ENCODE measurements at places on chromosomes 5 and 9.

GRCh38 chr5:38782180-38782835 is 63.5 kb upstream of the OSMR start:
- no peak for DNase-seq

GRCh38 chr5:169656125-169656901 is 19.2 kb downstream of the DOCK2 start:
- DNase-seq, result no peak

- DNase-seq, result no peak
These were observed 898.0 kb upstream of the C9orf72 start for GRCh38 chr9:28471261-28471660.

DNA sequence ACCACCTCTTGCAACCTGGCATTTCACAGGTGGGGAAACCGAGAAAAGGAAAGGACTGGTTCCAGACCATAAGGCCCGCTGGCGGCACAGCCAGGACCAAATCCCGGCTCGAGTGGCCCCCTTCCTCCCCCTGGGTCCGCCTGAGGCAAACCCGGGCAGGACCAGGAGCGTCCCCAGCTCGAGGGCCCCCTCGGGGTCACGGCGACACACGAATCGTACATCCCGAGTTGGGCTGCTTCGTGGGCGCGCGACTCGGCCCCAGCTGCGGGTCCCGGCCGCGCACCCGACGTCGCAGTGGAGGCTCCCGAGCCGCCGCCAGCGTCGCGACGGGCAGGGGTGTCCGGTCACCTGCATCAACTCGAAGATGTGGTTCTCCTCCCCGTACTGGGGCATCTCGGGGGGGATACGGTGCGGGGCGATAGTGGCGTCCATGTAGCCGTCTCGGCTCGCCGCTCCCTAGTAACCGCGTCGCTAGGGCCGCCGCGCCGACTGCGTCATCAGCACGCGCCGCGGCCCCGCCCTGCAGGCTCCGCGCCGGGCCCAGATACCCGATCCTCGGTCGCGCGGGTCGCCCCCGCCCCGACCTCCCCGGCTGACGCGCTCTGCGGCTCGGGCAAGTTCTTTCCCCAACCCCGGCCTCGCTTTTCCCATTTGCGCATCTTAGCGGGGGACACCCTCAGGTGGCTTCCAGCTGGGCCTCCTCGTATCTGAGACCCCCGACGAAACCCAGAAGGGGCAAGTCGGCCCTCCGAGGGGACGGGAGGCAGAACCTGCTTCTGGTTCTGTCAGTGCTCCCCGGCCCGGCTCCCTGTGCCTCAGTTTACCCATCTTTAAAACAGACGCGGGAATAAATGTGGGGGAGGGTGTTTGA is at the start of gene AK8:
AK8 (minus strand) TSS at position 461 of the 871 bp plus-strand sequence; CDS start at position 432, 29 bp downstream.
- peak; percentile 85 for DNase-seq

DNA sequence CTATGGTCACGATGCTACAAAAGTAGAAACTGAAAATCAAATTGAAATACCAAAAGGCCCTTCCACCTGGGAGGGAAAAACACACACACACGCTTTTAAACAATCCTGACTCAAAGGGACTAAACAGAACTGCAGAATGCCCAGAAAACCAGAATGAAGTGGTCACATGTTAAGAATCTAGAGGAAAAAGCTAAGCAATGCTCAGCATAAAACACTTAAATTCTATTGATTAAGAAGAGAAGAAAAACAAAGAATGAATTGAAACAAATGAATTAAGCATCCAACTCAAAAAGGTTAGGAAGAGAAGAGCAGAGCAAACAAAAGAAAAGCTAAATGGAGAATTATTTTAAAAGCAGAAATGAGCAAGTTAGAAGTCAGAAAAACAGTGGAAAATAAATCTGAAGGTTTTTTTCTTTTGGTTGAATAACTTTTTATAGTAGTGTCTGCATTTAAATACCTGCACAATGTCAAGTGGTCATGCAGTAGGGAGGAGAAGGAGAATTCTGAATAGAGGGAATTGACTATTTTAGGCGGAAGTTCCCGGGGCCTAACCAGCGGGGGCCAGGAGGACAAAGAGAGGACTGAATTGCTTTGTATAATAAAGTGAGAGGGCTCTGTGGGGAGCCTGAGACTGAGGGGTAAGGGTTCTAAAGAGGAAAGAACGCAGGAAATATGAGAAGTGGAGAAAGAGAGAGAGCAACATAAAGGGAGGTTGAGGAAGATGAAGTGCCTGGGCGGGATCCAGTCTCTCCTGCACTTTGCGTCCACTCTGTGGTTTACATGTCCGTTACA is 146.8 kb downstream of the ATPSCKMT start:
- peak; percentile 80 for DNase-seq

- no peak for DNase-seq
These were observed 1.9 kb downstream of the FNBP1 start for GRCh38 chr9:130040984-130041647.

GRCh38 chr9:125631391-125632085 is 75.5 kb downstream of the MAPKAP1 start:
- DNase-seq, result peak; percentile 39

- no peak for DNase-seq
These were observed 500.1 kb upstream of the SGCD start for GRCh38 chr5:155826611-155827507.

GRCh38 chr9:35910613-35911359 is 1.5 kb downstream of the SPAAR start:
- DNase-seq, result peak; percentile 47

DNA sequence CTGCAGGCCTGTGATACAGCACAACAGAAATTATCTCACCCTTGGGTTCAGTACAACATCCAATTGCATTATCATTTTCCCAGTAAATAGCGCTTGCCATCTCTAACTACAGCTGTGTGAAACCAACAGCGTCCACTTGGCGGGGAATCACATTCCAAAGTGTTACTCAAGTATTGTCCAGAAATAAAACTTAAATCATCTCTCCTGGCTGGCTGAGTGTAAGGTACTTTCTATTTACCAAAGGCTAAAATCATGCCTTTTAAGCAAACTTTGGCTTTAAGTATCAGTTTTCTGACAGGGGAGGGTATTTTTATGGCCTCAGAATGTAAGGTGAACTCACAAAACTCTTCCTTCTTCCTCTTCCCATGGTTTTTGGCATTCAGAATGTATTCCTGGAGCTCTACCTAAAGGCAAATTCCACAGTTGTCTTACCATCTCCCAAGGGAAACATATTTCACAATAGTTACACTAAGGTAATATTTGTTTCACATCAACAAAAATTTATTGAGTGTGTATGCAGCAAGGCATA is 205.6 kb upstream of the MPDZ start:
- DNase-seq, result no peak

- no peak for DNase-seq
These were observed 135.2 kb downstream of the MPDZ start for GRCh38 chr9:13144166-13144775.

- DNase-seq, result peak; percentile 21
These were observed 263.9 kb downstream of the COX7C start for GRCh38 chr5:86881493-86882090.

DNA sequence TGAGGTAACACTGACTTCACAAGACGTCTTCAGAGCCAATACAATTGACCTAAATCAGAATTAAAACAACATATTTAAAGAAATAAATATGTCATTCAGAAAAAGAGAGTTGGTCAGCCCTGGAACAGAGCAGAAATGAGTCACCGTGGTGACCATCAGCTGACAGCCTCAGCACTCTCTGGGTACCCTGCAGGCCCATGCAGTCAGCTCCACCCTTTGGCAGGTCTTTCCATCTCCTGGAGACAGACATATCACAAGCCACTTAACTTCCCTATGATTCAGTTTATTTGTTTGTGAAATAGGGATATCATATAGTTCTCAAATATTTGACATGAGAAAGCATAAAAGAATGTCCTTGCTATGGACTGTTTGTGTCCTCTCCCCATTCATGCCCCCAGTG is 151.6 kb upstream of the MEF2C start:
- no peak for DNase-seq

DNA sequence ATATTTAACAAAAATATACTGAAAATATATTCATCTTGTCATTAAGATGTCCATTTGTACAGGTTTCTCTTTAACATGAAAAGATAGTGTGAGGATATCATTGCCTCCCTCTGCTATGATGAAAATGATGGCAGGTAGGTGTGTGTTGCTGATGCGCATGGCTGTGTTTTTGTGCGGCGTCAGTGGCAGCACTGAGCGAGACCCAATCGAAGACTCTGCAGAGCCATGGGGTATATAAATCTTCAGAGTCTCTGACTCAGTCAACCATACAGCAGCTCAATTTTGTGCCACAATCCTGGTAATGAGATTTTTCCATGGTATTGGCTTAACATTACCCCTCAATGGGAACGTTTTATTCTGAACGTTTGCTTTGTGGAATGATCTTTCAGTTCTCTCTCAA is 153.5 kb upstream of the IQGAP2 start:
- DNase-seq, result no peak

DNA sequence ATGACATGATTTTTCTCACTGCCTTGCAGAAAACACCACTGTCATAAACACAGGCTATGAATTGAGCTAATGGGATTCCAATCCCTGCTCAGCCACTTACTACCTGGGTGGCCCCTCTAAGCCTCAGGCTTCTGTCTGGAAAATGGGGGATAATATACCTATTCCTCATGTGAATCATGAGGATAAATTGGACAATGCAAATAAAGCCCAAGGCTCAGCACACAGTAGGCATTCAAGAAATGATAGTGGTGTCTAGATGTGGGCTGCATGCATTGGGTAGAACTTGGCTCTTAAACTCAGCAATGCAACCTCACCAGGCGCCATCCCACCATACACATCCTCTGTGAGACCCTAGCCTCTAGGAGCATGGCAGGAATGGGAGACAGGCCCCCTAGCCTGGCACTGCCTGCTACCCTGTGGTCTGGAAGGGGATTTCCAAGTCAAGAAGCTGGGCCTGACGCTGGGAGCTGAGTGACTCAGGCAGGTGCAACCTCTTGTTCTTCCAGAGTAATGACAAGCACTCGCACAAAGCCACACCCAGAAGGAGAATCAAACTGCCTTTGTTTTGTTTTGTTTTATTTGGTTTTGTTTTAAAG is 2.3 kb upstream of the TNIP1 start:
- DNase-seq, result no peak

GRCh38 chr5:152290181-152290580 is 114.9 kb downstream of the NMUR2 start:
- no peak for DNase-seq

DNA sequence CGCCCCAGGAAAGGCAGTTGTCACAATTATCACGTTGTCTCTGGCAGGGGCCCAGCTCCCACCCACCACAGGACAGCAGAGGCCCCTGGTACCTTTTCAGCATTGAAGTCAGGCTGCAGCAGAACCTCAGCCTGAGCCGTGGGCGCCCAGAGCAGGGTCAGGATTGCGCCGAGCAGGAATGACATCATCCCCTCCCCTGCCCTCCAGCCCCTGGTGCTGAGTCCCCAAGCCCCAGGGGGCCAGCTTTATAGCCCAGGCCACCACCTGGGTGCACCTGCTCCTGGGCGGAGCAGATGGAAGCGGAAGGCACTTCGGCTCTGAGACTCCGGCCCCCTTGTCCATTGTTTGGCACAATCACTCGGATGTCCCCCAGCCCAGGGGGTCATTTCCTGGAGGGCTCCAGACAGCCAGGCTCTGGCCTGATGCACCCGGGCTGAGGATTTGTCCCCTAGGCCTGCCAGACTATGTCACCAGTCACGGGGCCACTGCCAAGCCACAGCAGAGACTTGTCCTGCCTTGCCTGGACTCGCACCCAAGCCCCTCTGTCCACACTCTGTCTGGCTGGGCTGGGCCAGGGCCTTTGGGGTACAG is at the start of gene LCN15:
LCN15 (minus strand) TSS at position 218 of the 591 bp plus-strand sequence; CDS start at position 188, 30 bp downstream.
- DNase-seq, result peak; percentile 46

DNA sequence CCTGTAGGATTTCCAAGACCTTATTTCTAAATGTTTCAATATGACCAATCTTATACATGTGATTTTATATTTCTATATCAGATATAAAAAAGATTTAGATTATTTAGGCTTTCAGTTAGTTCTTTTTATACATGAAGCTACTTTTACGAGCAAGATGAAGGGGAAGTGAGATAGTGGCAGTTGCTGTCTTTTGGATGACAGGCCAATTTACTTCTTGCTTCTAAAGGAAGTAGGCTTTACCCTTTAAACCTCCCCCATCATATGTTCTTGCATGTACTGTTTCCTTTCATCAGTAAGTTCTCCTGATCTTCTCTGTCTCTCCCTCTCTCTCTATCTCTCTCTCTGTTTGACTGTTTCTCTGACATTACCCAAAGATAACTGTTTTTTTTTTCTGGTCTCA is 4.0 kb upstream of the TYRP1 start:
- DNase-seq, result no peak

- DNase-seq, result no peak
These were observed 31.8 kb upstream of the C7 start for GRCh38 chr5:40877371-40877988.

DNA sequence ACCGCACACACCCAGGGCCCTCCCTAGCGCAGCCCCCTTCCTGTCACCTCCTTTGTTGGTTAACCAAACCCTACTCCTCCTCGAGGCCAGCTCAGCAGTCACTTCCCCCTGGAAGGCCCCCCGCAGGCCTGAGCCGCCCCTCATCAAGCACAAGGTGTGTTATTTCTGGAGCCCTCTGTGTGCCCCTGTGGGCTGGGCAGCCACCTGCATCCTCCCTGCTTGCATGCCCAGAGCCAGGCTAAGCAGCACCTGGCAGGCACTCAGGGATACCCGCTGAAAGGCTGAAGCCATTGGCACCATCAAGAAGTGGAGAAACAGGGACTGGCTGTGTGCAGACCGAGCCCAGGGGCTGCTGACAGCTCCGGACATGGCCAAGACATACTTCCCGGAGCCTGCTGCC is 121.8 kb downstream of the ZNF354C start:
- no peak for DNase-seq

DNA sequence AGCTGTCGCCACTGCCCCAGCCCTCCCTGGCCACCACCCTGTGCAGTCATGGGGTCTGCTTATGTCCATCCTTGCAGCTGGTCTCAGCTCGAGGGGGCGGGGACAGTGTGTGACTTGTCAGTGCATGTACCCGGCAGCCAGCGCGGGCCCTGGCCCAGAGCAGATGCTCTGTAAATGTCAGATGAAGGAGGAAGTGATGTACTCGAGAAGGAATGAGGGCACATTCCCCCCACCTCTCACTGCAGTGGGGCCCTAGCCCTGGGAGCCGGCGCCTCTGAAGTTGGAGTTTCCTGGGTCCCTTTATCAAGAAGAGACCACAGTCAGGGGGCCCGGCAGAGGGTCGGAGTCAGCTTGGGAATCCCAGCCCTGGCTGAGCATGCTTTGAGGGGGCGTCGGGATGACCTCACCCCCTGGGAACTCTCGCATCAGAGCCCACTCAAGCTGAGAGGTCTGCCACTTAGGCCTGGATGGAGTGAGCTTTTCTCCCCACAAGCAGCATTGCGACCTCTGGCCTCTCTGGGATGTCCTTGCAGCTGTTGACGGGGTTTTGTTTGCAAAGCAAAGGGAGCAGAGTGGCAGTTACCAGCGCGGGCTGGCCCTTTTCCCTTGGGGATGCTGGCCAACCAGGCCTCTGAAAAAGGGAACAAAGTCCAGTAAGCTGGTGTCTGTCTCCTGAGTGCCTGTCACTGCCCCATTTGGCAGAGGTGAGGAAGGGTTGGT is 19.0 kb downstream of the NEURL1B start:
- DNase-seq, result peak; percentile 81

GRCh38 chr9:106532306-106533015 is 330.5 kb upstream of the ZNF462 start:
- DNase-seq, result no peak

All from ELF-1 (cell line).